ENCODE measurements at places on chromosomes 5 and 9. TPM values are rescaled to one million over a fixed set of nuclear protein-coding genes. Genes with fewer than 3 reads are reported as not detected.

Gene PNPLA7
- total RNA-seq = 6.5 TPM

DNA sequence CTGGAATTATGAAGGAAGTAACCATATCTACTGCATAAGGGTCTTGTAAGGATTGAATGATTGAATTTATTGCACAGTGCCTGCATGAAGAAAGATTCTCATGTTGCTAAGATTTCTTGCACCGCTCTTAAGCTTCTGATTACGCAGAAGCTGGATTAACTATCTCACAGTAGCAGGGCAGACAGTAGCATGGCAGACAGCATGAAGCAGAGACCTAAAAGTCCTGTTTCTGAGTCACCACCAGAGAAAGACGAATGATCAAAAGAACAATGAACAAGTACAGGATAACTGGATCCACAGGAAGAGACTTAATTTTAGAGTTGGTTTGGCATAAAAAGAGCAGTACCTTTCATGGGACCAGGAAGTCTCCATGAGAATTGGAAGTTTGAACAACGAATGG is 142.4 kb downstream of the MAPKAP1 start:
- no peak overlapping the region for H3K4me3 ChIP-seq
- H3K27me3 ChIP-seq = no peaks in the 10 kb centered on the region
- H3K4me1 ChIP-seq = no peaks in the 10 kb centered on the region
- no peak overlapping the region for H3K27ac ChIP-seq

- no peak overlapping the region for H3K27ac ChIP-seq
- no peak overlapping the region for H3K4me3 ChIP-seq
- no peaks in the 10 kb centered on the region for H3K27me3 ChIP-seq
- H3K4me1 ChIP-seq = peaks cover 18% of the 10 kb centered on the region
Measured at GRCh38 chr5:760363-761058, 24.0 kb downstream of the ZDHHC11B start.

Gene EGFL7
- total RNA-seq = 34.5 TPM

- no peaks in the 10 kb centered on the region for H3K4me1 ChIP-seq
- H3K27ac ChIP-seq = no peak overlapping the region
- DNase-seq = no peak
- H3K4me3 ChIP-seq = no peak overlapping the region
Measured at GRCh38 chr9:36080519-36080918, 43.8 kb downstream of the RECK start.

DNA sequence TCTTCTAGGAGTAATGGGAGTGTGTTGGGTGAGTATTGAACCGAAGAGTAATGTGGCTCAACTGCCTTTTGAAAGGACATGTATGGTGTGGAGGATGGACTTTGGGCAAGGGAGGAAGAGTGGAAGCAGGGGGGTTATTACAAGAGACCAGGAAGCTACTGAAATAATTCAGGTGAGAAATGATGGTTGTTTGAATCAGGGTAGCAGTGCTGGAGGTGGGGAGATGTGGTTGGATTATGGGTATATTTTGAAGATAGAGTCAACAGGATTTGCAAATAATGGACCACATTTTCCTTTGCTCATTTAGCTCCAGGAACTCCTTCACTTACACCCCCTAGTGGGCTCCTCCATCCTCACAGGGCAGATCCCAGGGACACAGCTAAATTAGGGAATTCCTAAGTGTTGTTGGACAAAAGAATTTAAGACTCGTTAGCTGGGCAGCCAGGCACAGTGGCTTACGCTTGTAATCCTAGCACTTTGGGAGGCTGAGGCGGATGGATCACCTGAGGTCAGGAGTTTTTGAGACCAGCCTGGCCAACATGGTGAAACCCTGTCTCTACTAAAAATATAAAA is 1.2 kb upstream of the SLC4A9 start:
- H3K36me3 ChIP-seq = no peaks in the 10 kb centered on the region
- H3K4me1 ChIP-seq = peaks cover 2% of the 10 kb centered on the region
- no peak overlapping the region for H3K27ac ChIP-seq
- DNase-seq = no peak
- no peak overlapping the region for H3K4me3 ChIP-seq

Gene MTREX
- 37.0 TPM for total RNA-seq

GRCh38 chr5:159804121-159804520 is 112.2 kb upstream of the ADRA1B start:
- H3K27ac ChIP-seq = no peak overlapping the region
- H3K4me3 ChIP-seq = no peak overlapping the region
- no peaks in the 10 kb centered on the region for H3K36me3 ChIP-seq
- DNase-seq = no peak
- no peaks in the 10 kb centered on the region for H3K4me1 ChIP-seq

DNA sequence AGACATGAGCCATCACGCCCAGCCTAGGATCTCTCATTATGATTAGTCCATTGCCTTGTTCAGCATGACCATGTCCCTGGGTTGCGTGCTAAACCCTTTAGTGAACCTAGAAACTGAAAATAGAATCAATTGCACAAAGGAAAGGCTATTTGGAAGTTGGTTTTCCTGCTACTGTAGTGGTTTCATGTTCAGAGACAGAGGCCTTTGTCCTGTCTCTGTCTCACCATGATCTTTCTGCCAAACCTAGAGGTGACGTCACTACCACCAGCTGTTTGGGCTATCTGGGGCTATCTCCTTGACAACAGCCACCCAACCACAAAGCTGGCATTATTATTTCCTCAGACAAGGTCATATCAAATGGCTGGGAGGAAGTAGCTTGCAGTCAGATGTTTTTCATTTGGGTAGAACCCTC is 4.0 kb upstream of the CDK5RAP2 start:
- no peak overlapping the region for H3K4me3 ChIP-seq
- peak overlapping the region; percentile 27 for H3K27ac ChIP-seq
- no peaks in the 10 kb centered on the region for H3K27me3 ChIP-seq
- no peaks in the 10 kb centered on the region for H3K36me3 ChIP-seq
- no peak for DNase-seq

Gene POMT1
- 14.2 TPM for total RNA-seq

Gene SHISAL2B
- total RNA-seq = not detected

GRCh38 chr9:127517620-127518019 is 66.3 kb downstream of the LRSAM1 start:
- DNase-seq = no peak
- no peaks in the 10 kb centered on the region for H3K4me1 ChIP-seq
- peaks cover 5% of the 10 kb centered on the region for H3K36me3 ChIP-seq

DNA sequence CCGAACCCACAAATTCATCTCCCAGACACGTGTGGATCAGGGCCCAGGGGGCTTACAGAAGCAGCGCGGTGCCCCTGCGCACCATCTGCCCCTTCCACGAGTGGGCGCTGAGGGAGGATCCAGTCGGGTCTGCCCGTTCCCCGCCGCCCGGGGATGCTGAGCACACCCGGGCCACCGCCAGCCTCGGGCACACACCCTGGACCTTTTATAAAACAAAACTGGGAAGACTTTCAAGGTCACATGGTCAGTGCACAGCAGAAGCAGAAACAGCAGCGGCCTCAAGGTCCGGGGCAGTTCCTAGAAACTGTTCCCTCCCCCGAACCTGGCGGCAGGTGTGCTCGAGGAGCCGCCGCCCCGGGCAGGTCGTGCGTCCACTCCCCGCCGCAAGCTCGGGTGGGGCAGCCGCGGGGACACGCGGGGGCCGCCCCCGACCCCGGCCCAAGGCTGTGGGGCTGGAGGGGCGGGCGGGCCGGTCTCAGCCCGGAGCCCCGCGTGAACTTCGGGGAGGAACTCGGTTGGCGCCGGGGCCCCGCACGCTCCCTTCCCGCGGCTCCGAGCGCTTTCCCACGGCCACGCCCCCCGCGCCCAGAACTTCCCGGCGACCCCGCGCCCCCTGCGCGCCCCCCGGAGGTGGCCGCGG is 633 bp upstream of the PPP1R26 start:
- peak overlapping the region; percentile 63 for H3K27ac ChIP-seq
- no peak for DNase-seq
- peaks cover 11% of the 10 kb centered on the region for H3K4me1 ChIP-seq
- H3K27me3 ChIP-seq = no peaks in the 10 kb centered on the region
- H3K36me3 ChIP-seq = no peaks in the 10 kb centered on the region
- peak overlapping the region; percentile 94 for H3K4me3 ChIP-seq

Gene CCDC171
- total RNA-seq = 1.1 TPM
